C1 segment of cervical spinal cord (tissue), 14 donors: ENCODE measurements at places on chromosomes 2 and 18.

- no peak for DNase-seq
These were observed 60.6 kb downstream of the SEMA4F start for GRCh38 chr2:74714691-74715080.

DNA sequence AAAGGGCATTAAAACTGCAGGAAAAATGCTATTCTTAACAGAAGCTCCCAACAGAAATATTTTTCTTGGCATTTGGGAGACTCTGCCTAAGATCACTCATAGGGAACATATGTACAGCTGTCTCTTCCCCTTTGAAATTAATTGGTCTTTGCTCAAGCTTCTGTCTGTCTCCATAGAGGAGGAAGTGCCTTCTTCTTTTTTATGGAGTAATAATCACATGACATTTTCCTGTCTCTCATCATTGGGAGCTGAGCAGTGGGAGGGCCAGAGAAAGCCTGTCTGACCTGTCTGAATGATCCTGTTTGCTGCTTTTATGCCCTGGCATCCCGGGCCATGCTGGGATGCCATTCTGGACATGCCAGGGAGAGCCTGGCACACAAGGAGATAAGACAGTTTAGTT lies 145.6 kb downstream of the AQP4 start:
- no peak for DNase-seq

DNA sequence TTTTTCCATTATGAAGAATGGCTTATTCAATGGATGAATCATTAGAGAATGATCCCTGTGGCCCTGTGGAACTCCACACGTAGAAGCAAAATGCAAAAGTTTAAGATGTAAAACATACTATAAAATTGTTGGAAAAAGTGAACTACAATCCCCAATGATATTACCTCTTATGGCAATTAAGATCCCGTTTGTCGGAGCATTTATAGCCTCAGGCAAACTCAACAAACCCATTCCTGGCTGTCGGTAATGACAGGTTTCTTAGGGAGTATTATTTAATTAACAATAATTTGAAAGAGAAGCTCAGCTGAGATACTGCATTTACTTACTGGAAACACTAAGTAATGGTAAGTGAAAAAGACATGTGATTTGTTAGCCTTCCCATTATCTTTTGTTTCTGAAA lies 138.3 kb downstream of the CDH20 start:
- DNase-seq: no peak

- no peak for DNase-seq
These were observed 503 bp downstream of the GTF3C3 start for GRCh38 chr2:196798980-196799379.

- no peak for DNase-seq
These were observed 10.3 kb downstream of the ZC3H15 start for GRCh38 chr2:186496401-186496800.

GRCh38 chr2:230423851-230424458 lies 8.0 kb downstream of the SP100 start:
- no peak for DNase-seq

DNA sequence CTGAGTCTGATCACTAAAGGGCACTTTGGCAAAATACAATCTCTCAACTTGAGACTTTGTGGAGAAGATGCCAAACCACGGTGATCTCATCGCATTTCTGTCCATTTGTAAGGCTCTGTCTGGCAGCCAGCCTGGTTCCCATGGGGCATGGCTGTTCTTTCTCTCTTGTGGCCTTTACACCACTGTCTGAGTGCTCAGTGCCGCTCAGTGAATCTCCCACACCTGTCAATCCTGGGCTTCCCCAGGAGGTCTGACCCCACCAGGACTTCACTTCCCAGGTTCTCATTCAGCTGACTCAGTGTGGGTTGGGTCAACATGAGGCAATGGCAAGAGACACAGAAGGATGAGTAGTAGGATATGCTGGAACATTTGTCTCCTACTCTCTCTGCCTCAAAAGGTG lies 96.8 kb upstream of the TRIB2 start:
- no peak for DNase-seq

- DNase-seq: no peak
These were observed 56.1 kb downstream of the FARP2 start for GRCh38 chr2:241412144-241412543.

DNA sequence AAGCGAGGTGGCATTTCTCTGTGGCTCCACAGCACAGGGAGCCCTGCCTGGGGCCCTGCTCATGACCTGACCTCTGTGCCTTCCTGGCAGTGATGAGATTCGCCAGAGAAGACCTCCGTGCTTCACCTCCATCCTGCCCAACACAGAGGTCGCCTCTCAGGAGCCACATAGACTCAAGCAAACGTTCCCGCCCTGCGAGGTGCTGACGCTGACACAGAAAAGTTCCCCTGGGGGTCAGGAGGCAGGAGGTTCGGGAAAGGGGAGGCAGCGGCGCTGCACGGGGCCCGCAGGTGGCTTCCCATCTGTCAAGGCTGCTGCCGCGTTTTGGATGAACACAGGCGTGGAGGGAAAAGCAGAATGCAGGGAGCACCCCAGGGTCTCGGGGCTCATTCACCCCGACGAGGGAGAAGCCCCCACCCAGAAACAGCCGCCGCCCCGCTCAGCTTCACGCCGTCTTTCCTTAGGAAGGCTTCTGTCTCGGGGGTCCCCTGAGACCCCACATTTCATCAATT lies 579.6 kb upstream of the SALL3 start:
- no peak for DNase-seq

- DNase-seq: no peak
These were observed 11.0 kb downstream of the TTN start for GRCh38 chr2:178796079-178796677.

DNA sequence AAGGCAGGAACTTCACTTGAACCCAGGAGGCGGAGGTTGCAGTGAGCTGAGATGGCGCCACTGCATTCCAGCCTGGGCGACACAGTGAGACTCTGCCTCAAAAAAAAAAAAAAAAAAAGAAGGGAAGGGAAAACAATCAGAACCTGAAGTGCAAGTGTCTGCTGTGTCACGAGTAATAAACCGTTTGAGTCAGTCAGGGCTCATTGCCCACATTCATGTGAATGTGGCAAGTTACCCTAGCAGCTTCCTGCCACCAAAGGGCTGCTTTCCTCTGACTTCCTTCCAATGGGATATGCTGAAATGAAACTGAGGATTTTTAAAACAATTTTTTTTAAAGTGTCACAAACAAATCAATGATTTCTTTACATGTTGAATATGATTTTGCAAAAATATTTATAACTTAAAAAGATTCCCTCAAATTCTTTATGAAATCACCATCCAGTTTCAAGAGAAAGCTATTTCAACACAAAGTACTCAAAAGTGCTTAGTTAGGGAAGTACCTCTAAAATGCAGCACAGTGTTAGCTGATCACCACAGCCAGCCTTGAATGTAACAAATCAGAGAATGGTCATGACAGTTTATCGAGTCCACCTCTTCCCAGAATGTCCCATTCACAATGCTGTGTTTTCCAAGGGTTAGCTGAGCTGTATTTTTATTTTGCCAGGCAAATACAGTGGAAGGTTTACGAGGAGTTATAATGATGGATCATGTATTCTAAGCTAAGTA lies 36.4 kb downstream of the WDSUB1 start:
- peak; percentile 13 for DNase-seq

GRCh38 chr18:63284827-63285733 lies 34.5 kb downstream of the BCL2 start:
- DNase-seq: no peak

GRCh38 chr2:18301421-18302139 lies 258.9 kb downstream of the RDH14 start:
- DNase-seq: no peak

DNA sequence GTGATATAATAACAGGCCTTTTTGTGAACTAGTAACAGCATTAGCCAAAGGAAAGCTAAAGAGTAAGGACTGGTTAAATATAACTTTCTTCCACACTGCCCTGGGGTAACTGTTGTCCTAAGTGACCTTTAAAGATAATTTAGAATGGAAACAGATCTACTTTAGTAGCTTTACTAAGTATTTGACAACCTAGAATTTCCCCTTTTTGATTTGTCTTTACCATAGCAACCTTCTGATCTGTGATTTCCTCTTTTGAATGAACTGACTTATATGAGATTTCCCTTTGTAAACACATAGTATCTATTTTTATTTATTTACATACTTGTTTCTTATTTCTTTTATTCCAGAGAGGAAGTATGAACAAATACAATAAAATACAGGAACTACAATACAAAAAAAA lies 10.5 kb upstream of the KLF7 start:
- DNase-seq: no peak

- no peak for DNase-seq
These were observed 347.7 kb downstream of the LPIN1 start for GRCh38 chr2:12094134-12094533.

- no peak for DNase-seq
These were observed 31.5 kb upstream of the KLHL14 start for GRCh38 chr18:32804134-32804888.

GRCh38 chr2:82289446-82289845 lies 1984.9 kb upstream of the LRRTM1 start:
- no peak for DNase-seq

DNA sequence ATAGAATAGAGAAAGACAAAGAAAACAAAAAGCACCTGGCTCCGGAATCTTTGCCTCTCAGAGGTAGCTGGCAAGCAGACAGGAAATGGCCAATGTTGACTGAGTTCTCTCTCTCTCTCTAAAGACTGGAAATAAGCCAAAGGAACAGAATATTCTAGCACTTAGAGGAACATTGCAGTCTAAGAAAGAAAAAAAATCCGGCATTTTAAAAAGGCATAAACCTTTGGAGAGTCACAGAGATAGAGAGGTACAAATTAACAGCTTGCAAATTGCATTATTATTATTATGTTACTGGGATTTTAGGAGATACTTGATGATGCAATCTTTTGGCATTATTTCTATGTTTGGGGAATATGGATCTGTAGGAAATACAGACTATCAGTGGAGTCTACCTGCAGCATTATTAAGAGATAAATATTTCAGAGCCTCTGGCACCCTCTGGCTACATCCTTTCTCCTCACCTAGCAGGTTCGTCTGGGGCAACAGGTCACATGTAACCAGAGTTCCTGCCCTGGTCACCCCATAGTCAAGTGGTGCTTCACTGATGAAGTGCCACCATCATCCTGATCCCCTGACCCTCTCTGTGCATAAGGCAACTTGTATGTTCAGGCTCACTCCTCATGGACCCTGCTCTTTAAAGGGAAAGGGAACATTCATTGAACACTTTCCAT lies 318.9 kb upstream of the ACVR2A start:
- no peak for DNase-seq

DNA sequence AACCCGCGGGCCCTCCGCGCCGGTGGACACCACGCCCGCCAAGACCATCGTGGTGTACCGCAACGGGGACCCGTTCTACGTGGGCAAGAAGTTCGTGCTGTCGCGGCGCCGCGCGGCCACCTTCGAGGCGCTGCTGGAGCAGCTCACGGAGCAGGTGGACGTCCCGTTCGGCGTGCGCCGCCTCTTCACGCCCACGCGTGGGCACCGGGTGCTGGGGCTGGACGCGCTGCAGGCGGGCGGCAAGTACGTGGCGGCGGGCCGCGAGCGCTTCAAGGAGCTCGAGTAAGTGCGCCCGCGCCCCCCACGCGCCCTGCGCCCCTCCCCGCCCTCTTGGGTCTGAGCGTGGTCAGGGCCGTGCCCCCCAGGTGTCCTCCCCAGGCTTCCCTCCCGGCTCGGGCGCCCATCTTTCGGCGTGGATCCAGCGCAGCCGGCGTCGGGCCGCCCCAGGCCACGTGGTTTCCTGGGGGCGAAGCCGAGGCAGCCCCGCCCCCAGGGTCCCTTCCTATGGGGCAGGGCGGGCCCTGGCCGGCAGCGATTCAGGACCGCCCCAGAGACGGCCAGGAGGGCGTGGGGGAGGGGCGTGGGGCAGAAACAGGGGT lies 481 bp downstream of the DCDC2C start:
- no peak for DNase-seq

GRCh38 chr2:173462892-173463840 lies 108.5 kb downstream of the CDCA7 start:
- DNase-seq: no peak

- no peak for DNase-seq
These were observed 10.0 kb upstream of the RHOB start for GRCh38 chr2:20436716-20437470.

DNA sequence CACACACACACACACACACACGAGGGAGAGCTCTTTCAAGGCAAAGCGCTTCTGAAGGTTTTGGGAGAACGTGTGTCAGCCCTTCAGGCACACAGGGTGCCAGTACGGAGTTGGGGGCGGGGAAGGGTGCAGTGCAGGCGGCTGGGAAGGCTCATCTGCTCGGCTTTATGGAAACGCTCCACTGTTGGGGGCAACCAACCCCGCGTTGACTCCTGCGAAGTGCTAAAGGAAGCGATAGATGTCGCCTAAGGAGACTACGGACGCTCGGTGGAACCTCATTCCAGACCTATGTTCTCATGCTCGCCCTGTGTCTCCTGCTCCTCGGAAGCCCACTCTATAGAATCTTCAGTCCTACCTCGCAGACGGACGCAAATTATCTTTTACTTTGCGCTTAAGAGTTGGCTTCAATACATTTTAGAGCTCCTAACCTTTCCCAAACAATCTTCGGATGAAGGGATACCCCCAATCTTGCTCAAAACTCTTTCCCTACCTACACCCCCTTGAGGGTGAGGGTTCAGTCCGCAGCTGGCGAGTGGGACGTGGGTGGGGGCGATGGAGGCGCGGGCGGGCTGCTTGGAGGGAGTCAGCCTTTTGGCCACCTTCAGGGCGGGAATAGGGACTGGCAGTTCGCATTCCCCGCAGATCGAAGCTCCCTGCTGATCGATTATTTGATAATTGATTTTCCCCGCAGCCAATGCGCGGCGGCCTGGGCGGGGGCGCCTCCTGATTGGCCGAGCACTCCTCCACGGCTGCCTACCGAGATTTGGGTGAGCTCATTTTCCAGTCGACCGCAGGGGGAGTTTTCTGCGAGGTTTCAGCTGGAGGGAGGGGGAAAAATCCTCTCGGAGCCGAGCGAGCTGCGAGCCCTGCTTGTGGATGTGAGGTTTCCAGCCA lies 1.9 kb upstream of the MEIS1 start:
- peak; percentile 87 for DNase-seq

DNA sequence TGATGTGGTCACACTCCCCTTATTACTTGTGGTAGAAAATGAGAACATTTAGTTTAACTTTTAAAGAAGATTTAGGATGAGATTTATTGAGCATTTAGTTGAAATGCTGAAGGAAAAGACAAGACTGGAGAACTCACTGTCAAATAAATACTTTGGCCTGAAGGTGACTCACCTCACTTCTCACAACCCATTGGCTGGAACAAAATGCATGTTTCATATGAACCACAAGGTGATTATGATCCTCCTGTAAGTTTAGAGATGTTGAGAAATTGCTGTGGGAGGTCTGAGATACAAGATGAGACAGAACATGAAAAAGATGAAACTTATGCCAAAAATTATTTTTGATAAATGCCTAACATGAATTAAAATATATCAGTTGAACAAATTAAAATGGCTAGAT lies 1004.5 kb downstream of the SOCS6 start:
- DNase-seq: no peak

DNA sequence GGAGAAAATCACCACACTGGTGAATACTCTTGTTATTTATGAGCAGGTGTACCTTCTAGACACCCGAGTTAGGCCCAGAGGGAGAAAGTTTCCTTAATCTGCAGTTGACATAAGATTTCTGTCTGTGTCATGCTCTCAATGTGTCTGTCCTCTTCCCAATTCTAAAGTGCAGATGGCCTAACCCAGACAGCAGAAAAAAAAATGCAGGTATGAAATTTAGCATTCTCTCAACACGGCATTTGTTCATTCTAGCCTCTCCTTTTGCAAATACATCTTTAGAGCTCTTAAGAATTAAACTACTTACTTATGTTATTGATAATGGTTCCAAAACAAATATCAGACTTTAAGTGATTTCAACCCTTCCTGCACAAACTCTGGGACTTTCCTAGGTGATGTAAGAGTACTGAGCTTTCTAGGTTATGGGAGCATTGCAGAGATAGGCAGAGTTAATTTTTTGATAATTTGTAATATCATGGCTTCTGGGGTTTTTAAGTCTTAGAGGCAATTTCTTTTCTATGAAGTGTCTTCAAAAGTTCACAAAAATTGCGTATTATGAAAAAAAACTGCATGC lies 32.9 kb upstream of the ITGB6 start:
- no peak for DNase-seq
